ENCODE measurements at places on chromosomes 2 and 18.

DNA sequence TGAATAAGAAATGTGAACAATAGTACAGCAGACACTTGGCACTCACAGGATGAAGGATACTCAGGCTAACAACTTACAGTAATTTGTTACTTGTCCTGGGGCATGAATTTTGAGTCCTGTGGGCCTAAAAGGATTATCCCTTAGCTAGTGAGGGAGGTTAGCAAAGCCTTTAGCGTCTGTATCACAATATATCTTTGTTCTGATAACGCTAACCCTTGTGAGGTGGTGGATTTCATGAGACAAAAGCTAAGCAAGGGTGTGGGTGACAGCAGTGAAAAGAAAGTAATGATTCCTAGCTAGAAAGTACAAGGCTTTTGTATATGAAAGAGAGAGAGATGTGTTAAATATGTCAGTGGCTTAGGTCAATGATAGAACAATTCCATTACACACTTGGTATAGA, 46.8 kb upstream of the TTC21B start:
- DNase-seq: no peak

DNA sequence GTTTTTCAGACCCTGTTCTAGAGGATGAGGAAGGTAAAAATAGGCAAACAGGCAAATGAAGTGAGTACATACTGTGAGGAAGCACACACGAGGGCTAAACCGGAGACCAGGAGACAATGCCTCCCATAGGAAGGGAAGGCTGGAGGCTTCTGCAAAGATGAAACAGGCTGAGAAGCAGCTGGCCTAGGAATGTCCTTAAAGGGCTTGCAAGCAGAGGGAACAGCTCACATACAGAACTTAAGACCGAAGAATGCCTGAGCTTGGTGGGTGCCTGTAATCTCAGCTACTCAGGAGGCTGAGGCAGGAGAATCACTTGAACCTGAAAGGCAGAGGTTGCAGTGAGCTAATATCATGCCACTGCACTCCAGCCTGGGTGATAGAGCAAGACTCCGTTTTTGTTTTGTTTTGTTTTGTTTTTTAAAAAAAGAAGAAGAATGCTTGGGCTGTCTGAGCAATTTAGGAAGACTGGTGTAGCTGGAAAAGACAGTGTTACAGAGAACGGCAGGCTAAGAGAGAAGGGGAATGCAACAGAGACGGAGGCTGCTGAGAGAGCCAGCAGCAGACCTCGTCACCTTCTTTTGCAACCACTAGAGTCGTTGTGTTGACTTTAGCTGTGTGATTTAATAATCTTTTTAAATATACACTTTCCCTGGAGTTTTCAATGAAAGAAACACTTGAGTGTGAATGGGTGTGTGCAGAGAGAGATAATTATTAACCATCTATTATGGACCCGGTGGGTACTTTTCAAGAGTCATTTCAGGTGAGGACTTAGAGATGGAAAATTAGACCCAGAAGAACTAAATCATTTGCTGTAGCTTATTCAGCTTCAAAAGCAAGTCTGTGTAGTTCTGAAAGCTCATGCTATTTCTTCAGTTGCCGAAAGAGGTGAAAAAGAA, 232.8 kb downstream of the GALR1 start:
- DNase-seq: peak; percentile 32

GRCh38 chr2:171893196-171893823, 734 bp downstream of the SLC25A12 start:
- peak; percentile 80 for DNase-seq

DNA sequence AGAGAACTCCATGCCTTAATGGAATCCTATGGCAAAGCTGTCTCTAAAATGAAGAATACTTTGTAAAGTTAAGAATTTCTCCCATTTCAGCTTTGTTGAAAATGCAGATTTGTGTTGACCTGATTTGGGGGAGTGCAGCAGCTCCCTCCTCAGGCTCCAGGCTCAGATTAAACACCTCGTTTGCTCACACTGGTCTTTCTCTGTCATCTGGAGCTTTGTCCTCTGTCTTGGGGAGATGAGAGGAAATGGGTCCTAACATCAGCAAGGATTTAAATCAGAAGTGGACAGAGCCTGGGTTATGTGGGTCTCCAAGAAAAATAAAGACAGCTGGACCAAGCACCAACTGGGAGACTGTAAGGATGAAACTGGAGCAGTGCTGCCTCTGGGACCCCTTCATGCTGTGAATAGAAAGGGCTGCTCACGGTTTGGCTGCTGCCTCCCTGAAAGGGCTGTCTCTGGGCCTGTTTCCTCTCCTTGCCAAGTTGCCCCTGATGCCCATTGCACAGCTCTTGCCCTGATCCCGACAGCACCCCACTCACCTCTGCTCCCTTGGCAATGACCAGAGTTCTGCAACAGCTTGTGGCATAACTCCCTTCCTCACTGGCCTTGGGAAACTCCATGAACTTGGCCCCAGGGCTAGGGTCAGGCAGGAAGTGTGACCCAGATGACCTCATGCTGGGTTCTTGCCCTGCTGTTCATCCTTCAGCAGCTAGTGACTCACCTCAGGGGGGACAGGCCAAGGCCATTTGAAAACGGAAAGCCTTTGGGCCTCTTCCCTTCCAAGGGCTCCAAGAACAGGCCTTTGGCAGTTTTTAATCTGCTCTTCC, 197.2 kb downstream of the CYP26B1 start:
- DNase-seq: no peak

GRCh38 chr2:63192169-63192888, 141.7 kb downstream of the OTX1 start:
- DNase-seq: peak; percentile 89
